ENCODE measurements at places on chromosomes 6 and 20.

GRCh38 chr6:149965194-149966020, 1.7 kb downstream of the ULBP1 start:
- DNase-seq: no peak

DNA sequence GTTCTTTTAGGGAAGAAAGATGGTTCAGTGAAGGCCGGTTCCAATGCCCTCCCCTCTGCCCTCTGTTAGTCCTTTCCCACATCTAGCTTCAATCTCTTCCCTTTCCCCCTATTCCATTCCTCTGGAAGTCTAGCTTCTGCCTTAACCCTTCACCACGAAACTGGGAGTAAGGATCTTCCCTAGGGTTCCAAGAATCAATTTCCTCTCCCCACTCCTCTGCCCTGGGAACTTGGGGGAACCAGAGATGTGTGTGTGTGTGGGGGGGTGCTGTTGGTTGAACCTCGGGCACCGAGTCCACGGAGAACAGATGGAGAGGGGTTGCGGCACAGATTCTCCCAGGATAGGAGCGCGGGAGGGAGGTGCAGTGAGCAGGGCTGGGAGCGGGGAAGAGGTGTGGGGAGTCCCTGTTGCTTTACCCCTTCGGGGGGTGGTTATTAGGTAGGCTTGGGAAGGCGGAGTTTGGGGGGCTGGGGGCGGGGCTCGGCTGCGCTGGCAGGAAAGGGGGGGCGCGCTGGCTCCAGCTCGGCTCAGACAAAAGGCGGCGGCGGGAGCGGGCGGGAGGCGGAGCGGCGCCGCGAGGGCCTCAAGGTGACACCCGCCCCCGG, at the start of gene TMEM151B:
Gene TMEM151B (plus strand): TSS at position 530 of the 605 bp plus-strand sequence. CDS start 293 bp downstream, outside the sequence.
- DNase-seq: no peak

GRCh38 chr6:42628604-42629003, 64.8 kb downstream of the UBR2 start:
- no peak for DNase-seq

- DNase-seq: no peak
Measured at GRCh38 chr6:18432180-18432579, 45.0 kb downstream of the RNF144B start.

- DNase-seq: no peak
Measured at GRCh38 chr6:54802775-54803634, 43.6 kb upstream of the FAM83B start.

DNA sequence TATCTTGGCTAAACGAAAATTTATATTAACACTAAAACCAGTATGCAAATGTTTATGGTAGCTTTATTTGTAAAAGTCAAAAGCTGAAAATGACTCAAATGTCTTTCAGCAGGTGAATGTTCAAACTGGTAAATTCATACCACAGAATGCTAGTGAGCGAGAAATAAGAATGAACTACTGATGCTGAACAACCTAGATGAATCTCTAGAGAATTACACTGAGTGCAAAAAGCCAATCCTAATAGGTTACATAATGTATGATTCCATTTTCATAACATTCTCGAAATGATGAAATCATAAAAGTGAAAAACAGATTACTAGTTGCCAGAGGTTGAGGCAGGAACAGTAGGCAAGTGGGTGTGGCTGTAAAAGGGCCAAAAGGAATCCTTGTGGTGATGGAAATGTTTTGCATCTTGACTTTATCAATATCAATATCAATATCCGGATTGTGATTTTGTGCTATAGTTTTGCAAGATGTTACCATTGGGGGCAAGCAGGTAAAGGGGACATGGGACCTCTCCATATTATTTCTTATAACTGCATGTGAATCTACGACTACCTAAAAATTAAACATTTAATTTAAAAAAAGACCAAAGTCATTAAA, 26.1 kb downstream of the ZNF311 start:
- no peak for DNase-seq

- no peak for DNase-seq
Measured at GRCh38 chr20:41669708-41670263, 51.6 kb upstream of the CHD6 start.

- DNase-seq: no peak
Measured at GRCh38 chr6:117072134-117072533, 193.2 kb upstream of the VGLL2 start.

DNA sequence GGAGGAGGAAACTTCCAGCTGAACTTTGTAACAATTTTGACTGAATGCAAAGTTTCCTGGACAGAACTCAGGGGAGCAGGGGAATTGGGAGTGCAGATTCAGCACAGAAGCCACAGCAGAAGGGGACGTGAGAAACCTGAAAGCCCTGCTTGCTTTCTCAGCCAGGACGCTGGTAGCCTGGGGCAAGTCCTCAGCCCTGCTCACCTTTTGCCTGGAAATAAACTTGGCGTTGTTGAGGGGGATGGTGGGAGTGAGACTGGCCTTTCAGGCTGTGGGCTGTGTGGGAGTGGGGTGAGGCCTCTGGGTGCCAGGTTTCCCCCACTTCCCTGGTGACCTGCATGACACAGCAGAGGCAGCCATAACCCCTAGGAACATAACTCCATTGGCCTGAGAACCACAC, 238.1 kb upstream of the HS3ST5 start:
- DNase-seq: no peak

DNA sequence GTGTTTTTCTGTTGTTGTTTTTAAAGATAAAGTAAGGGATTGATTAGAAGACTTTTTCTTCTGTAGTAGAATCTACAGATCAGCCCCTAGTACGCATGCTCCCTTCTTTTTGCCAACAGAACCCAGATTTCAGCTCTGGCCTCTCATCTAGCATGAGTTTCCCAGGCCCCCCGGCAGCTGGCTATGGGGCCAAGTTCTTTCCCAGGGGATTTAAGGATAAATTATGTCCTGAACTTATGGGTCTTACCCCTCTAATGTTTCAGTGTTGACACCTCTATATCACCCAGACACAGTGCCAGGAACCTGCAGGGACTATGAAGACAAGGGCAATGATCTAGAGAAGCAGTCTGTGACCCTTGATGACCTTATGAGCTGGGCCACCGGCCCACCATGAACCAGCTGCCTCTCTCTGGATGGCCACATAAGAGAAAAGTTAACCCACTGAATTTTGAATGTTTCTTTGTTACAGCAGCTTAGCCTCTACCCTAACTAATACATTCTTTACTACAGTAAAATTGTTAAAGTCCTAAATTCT, 150.5 kb downstream of the UNC5CL start:
- no peak for DNase-seq

DNA sequence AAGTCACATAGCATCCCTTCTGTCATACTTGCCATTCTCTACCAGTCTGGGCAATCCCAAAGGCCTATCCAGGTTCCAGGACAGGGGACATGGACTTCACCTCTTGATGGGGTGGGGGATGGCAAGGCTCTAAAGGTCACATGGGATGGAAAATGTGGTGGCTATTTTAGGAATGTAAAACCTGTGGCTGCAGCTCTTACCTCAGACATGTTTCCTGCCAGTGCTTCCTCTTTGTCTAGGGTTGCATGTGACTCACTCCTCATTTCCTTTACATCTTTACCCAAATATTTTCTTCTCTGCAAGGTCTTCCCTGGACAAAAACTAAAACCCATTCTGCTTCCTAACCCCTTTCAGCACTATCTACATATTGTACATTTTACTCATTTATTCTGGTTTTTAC, 135.7 kb downstream of the BTBD3 start:
- no peak for DNase-seq

- no peak for DNase-seq
Measured at GRCh38 chr20:9590189-9590588, 75.8 kb downstream of the LAMP5 start.

GRCh38 chr6:54717849-54718455, 128.6 kb upstream of the FAM83B start:
- peak; percentile 82 for DNase-seq

DNA sequence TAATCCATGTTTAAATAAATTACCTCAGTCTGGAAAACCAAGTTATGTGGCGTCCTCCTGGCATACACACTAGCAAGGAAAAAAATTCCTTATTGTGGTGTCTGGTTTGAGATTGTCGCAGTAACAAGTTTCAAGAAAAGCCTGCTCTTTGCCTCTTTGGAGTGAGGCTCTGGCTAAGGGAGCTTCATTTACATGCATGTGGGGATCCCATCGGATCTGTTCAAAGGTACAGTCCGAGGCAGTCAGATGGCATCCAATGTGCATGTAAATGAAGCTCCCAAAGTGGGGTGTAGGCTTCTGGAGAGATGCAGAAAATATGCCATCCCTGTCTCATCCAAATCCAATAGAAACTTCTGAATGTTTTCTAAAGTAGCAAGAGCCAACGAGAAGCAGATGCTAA, 199.5 kb upstream of the FBXL4 start:
- DNase-seq: no peak

GRCh38 chr20:16703570-16703969, 26.3 kb upstream of the SNRPB2 start:
- no peak for DNase-seq

DNA sequence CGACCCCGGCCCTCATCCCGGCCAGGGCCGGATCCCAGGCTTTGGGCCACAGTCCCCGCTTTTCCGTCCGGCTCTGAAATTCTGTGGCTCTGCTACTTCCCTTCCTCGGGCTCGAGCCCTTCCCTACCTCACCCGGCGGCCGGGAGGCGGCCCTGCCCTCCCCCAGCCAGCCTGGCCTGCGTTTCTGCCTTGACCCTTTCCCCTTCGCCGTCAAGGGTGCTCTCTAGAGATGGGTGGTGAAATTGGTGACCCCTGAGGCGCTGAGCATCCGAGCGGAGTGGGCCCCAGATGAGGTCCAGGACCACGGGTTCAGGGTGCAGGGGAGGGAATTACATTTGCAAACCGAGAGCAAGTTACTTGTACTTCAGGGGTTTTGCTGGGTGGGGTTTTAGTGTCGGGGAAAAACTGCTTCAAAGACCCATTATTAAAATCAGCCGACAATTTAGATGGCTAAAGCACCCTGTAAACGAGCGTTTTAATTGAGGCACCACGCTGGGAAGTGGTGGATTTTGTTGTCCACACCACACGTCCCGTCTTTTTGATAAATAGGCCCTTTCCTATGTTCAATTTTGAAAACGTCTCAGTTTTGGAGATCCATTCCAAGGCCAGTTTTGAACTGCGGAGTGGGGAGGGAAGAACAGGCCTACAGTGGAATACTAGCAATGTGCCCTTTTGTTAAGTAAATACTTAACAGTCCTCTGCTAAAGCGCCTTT, 9.9 kb downstream of the TFAP2A start:
- DNase-seq: no peak

DNA sequence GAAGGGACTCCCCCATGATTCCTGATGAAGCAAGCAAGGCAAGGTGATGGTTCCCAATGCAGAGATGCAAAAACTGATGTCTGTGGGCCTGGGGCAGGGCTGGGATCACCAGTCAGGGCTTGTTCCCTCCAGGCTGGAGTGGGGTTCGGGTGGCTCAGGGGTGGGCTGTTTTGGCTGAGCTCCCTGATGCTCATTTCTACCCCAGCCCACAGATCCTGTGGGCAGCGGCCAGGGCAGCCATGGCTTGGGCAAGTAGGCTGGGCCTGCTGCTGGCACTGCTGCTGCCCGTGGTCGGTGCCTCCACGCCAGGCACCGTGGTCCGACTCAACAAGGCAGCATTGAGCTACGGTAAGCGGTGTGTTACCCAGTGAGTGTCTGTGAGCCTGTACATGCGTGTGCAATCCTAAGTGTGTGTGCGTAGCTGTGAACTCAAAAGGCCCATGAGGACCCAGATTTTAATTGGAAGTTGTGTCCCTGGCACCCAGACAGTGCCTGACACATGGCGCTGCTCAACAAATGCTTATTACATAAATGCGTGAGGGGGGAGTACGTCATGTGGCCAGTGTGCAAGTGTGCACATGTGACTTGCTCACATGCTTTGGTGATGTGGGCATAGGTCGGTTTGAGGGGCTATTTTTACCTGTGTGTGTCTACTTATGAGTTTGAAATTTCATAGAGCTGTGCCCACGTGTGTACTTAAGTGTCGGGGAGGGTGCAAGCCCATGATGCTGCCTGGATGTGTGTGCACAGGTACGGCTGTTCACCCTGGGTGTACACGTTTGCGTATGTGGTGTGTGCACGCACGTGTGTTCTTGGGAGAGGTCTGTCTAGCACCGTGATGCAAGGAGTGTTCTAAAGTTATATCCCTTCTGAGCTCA, 1.1 kb downstream of the BPIFB2 start:
- DNase-seq: no peak

GRCh38 chr20:20000211-20000968, 16.8 kb upstream of the NAA20 start:
- DNase-seq: no peak

DNA sequence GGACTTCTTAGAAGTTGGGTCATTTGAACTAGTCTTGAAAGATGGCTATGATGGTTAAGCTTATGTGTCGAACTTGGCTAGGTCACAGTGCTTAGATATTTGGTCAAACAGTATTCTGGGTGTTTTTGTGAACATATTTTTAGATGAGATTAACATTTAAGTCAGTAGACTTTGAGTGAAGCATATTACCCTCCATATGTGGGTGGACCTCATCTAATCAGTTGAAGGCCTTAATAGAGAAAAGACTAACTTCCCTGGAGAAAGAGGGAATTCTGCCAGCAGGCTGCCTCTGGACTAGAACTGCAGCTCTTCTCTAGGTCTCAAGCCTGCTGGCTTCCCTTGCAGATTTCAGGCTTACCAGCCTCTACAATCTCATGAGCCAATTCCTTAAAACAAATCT, 76.9 kb downstream of the RCAN2 start:
- no peak for DNase-seq

DNA sequence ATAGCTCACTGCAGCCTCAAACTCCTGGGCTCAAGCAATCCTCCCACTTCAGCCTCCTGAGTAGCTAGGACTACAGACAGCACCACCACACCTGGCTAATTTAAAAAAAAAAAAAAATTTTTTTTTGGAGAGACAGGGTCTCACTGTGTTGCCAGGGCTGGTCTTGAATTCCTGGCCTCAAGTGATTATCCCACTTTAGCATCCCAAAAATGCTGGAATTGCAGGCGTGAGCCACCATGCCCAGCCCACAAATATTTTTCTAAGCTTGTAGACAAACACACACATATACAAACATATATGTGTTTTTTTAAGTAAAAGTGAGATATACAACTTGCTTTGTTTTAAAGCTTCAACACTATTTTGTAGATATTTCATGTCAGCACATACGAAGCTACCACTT, 10.8 kb downstream of the HSPA12B start:
- no peak for DNase-seq

- no peak for DNase-seq
Measured at GRCh38 chr6:24321538-24322162, 36.2 kb downstream of the DCDC2 start.

DNA sequence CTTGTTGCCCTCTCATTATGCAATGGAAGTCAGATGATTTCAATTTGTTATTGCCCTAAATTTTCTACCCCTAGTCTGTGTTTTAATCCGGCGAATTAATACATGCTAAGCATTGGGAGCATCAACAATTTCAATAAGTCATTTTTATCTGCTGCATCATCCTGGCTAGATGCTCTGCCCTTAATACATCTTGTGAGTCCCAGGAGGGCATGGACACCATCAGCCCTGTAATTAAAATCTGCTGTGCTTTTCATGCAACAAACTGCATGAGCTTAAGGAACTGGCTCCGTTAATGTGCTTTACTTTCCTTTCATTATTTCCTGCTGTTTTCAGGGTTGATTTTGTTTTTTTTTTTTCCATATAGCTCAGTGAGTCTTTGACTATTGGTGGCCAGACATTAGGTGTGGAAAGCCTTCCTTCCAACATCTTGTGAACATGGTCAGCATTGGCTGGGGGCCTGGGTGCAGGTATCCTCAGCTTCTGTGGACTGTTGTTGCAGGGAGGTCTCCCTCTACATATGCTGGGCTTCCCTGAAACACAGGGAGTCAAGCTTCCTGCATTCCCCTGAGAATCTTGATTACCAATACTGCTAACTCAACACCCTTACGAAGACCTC, 8.5 kb upstream of the PBOV1 start:
- no peak for DNase-seq
